Mucosa of descending colon (tissue), 3 donors: ENCODE measurements at places on chromosomes 16 and 17. TPM values are rescaled to one million over a fixed set of nuclear protein-coding genes. Genes with fewer than 3 reads are reported as not detected.
A peak's percentile ranks its signal among the peaks of the same experiment; 100 is the strongest.

- peak; percentile 55 for DNase-seq
Measured at GRCh38 chr16:80369138-80369958, 171.4 kb upstream of the DYNLRB2 start.

- no peak for DNase-seq
Measured at GRCh38 chr17:43020030-43020621, 2.1 kb downstream of the VAT1 start.

GRCh38 chr17:2054512-2055291 is at the start of gene HIC1:
TSS of gene HIC1 (plus strand) at chr17:2055103. CDS start at chr17:2056691, 1,588 bp downstream.
- peak; percentile 85 for DNase-seq

GRCh38 chr16:74868501-74868900 is 93.9 kb upstream of the FA2H start:
- no peak for DNase-seq

- DNase-seq, result no peak
Measured at GRCh38 chr16:89237733-89238132, 20.2 kb downstream of the ZNF778 start.

The SCGB1C2 gene
- not detected for total RNA-seq

GRCh38 chr17:14595656-14596055 is 294.8 kb downstream of the HS3ST3B1 start:
- no peak for DNase-seq

DNA sequence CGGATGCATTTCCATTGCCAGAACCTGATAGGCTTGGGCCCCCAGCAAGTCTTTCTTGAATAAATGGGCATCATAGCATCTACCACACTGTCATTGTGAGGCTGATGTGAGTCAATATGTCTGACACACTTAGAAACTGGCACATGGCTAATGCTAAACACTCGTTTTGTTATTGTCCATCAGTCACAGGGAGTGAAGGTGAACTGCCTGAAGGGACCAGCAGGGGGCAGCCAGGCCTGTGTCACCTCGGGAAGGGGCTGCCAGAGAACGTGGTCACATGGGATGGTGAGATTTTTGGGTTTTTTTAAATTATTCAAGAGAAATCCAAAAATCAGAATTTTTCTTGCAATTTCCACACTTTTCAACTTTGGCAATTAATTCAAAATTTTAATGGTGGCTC is 831 bp upstream of the RCVRN start:
- peak; percentile 19 for DNase-seq

GRCh38 chr16:75792771-75793492 is 66.6 kb upstream of the CPHXL start:
- DNase-seq, result no peak

- DNase-seq, result peak; percentile 92
Measured at GRCh38 chr16:85615014-85615851, 2.1 kb downstream of the GSE1 start.

DNA sequence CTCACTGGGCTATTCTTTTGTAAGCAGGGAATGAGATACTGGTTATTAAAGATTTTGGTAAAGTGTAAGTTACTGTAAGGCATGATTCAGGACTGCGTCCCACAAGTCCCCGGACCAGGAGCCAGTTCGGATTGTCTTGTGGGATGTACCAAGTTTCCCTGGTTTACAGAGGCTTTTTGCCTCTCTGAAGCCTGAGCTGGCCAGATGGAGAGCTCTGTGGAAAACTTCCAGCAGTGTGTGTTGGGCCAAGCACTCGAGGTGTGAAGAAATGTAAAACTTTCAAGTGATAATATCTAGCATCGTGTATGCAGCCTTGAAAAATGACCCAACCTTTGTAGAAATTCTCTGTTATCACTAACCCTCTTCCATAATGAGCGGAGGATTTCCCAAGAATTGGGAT is 2.4 kb downstream of the EPN2 start:
- no peak for DNase-seq

The MPP3 gene
- total RNA-seq, result 1.8 TPM

GRCh38 chr16:56984639-56985038 is 4.7 kb upstream of the NLRC5 start:
- DNase-seq, result no peak

DNA sequence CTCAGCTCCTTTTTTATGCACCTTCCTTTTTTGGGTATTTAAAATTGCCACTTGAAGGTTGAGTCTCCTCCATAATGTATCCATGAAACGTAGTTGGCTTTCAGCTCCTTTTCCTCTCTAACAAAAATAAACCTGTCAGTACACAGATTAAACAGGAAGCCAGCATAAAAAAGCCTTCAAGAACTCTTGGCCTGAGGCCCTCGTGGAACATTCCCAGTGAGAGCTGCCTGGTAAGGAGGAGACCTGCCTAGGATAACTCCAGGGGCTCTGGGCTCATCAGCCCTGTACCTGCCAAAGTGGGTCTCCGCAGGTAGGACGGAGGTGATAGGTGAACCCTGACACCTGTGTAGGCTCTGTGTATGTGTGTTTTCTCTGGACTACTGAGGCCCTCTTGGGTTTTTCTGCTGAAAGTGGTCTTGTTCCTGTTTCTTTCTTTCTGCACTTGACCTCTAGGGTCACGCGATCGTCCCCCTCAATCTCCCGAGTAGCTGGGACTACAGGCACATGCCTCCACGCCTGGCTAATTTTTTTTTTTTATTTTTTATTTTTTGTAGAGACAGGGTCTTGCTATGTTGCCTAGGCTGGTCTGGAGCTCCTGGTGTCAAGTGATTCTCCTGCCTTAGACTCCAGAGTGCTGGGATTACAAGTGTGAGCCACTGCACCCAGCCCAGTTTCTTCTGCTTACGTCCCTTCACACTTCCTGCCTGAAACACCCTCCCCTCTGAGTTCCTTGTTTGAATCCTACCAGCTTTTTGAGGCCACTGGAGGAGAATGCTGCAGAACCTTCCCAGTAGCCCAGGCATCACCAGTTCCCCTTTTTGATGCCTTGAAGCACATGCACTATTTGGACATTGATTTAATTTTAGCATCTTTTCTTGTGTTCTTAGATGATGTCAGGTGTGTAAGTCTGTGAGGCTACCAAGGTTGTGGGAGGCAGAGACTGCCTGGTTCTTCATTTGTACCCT is 9.8 kb downstream of the PGS1 start:
- no peak for DNase-seq

GRCh38 chr16:10865991-10866966 is 10.7 kb upstream of the CIITA start:
- no peak for DNase-seq

DNA sequence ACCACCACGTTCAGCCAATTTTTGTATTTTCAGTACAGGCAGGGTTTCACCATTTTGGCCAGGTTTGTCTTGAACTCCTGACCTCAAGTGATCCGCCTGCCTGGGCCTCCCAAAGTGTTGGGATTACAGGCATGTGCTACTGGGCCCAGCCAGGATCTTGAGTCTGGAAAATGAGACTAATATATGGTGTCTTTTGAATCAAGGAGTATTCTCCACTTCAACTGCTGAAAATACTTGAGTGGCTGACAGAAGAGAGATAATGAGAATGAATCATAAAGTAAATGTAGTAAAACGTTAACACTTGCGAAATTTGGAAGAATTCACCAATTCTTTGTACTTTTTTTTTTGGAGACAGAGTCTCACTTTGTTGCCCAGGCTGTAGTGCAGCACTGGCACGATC is 16.6 kb downstream of the SMYD4 start:
- no peak for DNase-seq

GRCh38 chr17:17702449-17703139 is 21.3 kb downstream of the RAI1 start:
- DNase-seq, result no peak

DNA sequence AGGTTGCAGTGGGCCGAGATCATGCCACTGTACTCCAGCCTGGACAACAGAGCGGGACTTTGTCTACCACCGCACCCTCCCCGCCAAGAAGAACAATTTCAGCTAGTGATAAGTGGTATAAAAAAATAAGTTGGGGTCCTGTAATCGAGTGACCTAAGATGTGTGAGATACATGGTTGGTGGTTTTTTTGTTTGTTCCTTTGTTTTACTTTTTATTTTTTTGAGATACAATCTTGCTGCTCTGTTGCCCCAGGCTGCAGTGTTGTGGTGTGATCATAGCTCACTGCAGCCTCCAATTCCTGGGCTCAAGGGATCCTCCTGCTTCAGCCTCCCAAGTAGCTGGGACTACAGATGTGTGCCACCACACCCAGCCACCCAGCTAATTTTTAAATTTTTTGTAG is 58.7 kb downstream of the PITPNC1 start:
- no peak for DNase-seq

GRCh38 chr17:78304549-78305037 is 55.3 kb downstream of the SOCS3 start:
- no peak for DNase-seq

DNA sequence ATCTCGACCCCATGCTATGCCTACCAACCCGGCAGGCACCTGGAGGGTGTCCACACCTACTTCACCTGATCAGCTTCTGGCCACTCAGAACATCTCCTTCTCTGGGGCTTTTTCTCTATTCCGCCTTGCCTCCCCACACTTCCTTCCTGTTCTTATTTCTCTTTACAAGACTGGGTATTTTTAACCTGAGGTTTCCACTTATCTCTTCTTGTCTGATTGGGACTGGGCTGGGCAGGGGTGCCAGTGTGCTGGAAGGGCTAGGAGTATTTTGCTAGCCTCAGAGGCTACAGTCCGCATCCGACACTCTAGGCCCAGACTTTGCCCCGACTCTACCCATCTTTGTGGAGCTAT is 26.2 kb upstream of the ZNF652 start:
- DNase-seq, result no peak

DNA sequence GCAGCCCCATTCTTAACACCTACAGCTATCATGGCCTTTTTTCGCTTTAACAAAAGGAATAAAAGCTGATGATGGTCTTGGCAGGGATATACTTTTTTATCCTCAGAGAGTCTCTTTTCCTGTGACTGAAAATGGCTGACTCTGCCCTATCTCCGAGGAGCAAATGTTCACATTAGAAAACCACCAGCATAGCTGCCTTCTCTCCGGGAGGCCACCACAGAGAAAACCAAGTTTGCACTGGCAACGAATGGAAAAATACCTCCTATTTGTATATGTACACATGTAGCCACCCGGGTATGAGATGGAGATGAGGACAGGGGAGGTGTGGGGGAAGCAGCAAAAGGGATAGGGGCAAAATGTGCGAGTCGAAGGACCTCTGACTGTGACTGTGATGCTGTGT is 88.2 kb downstream of the STX8 start:
- DNase-seq, result no peak

GRCh38 chr17:48767263-48767774 is 38.8 kb upstream of the HOXB13 start:
- no peak for DNase-seq

The PRCD gene
- 1.0 TPM for total RNA-seq

The NPIPB6 gene
- 1.0 TPM for total RNA-seq

DNA sequence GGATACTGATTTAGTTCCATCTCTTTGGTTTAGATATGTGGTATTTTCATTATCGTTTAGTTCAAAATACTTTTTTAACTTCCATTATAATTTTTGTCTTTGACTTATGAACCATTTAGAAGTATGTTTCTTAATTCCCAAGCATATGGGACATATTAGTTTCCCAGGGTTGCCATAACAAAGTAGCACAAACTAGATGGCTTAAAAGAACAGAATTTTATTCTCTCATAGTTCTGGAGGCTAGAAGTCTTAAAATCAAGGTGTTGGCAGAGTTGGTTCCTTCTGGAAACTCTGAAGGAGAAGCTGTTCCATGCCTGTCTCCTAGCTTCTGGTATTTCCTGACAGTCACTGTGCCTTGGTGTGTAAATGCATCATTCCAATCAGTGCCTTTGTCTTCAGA is 291.5 kb upstream of the AXIN2 start:
- no peak for DNase-seq

- DNase-seq, result peak; percentile 2
Measured at GRCh38 chr16:27761816-27762215, 211.9 kb downstream of the KATNIP start.

DNA sequence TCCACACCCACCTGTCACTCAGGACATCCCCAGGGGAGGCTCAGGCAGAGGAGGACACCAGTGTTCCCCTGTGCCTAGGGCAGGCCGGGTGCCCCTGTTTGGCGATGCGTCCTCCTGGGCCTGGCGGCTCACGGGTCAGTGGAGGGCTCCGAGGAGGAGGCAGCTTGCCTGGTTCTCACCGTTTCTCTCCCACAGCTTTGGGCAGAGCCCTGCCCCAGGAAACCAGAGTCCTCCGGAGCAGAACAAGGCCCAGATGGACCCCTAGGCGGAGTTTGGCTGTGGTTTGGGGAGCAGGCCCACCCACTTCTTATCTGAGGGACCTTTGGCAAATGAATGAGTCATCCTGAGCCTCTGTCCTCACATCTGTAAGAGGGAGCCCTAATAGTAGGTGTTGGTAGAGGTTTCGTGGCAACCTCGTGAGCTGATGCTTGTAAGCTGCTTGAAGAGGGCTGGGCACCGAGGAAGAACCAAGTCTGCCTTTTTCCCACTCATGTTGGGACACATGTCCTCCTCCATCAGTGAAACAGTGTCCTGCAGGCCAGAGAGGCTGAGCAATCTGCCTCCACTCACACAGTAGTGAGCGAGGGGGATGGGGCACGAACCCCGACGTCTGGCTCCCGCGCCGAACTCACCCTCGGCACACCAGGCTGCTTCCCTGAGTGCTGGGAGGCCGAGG is 247.0 kb upstream of the CIBAR2 start:
- DNase-seq, result no peak

The CES1 gene
- total RNA-seq, result 81.2 TPM

The GPR139 gene
- not detected for total RNA-seq

DNA sequence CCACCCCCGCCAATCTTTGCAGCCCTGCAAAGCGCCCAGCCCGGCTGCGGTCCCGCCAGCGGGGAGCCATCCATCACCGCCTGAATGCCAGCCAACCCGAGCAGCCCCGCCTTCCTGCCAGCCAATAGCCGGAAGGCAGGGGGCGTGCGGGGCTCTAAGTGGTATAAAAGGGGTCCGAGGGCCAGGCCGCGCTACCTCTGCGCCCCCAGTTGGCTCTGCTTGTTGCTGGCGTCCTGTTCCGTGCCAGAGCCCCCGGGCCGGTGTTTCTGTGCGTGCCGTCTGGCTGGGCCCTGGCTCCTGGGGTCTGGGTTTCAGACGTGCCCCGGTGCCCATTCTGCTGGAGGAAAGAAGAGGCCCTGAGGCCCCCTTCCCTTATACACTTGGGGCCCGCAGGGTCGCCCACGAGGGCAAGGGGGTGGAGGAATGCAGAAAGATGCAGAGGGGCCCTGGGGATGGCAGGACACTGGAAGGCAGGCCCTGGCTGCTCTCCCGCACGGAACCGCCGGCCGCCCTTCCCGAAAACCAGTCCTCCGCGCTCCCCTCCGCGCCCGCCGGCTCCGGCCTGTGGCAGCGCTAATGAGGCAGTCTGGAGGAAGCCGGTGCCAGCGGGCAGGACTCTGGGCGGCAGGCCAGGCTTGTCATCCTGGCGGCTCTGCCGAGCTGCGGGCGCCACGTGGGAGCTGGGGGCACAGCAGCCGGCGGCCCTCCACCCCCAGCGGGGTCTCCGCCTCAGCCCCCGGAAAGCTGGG is 14.0 kb downstream of the COPZ2 start:
- DNase-seq, result peak; percentile 88

DNA sequence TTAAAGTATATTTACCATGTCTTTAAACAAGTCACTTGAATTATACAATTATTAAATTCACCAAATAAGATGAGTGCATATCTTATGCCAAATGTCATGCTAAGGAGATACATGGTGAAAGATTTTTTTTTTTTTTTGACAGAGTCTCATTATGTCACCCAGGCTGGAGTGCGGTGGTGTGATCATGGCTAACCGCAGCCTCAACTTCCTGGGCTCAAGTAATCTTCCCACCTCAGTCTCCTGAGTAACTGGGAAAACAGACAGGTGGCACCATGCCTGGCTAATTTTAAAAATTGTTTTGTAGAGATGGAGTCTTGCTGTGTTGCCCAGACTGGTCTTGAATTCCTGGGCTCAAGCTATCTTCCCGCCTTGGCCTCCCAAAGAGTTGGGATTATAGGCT is 149.0 kb upstream of the GOT2 start:
- DNase-seq, result no peak
